ENCODE measurements at places on chromosomes 3 and 15.
A peak's percentile ranks its signal among the peaks of the same experiment; 100 is the strongest.

- DNase-seq, result no peak
These were observed 72.7 kb downstream of the TIPARP start for GRCh38 chr3:156747046-156747445.

DNA sequence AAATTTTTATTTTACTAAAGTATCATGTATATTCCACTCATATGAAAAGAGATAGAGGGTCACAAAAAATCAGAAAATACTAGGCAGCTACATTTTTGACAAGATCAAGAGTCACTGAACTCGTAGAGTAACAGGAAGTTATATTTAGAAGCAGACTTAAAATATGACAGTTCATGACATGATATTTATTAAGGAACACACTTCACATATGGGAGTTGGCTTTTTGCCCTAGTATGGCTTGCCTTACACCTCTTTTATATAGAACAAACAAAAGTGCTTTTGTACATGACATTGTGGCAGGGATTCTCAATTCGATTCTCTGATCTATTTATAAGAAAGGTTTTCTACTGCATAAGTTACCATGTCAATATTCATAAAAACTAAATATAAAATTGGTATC, 80.1 kb upstream of the GBE1 start:
- no peak for DNase-seq

- peak; percentile 29 for DNase-seq
These were observed 170.2 kb upstream of the TPRG1 start for GRCh38 chr3:189001559-189001958.

DNA sequence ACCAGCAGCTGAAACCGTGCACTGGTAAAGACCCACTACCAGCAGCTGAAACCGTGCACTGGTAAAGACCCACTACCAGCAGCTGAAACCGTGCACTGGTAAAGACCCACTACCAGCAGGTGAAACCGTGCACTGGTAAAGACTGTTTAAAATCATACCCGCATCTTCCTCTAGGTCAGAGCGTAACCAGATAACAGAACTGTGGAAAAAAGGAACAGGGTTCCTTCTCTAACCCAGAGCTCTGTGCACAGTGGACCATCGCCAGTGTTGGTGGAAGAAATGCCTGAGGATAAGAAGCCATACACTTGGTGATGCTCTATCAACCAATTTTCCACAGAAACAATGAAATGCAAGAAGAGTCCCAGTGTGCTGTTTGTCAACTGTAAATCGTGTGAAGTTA, 243.4 kb downstream of the NTRK3 start:
- no peak for DNase-seq

DNA sequence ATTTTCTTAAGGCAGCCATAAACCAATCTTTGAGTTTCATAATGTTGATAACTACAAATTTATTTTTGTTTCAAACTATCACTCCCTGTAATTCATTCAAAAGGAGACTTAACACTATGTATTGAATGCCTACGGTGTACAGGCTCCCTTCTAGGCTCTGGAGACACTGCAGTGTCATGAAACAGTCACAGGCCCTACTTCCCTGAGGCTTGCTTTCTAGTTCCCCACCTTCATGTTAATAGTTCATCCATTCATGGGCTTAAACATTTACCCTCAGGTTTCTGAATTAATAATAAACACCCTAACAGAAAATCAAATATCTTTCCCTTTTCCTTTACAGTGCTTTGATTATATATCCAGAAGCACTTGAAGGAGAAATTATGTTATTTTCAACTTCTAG, 168.7 kb downstream of the CHL1 start:
- DNase-seq, result no peak

GRCh38 chr3:98809557-98809956, 46.4 kb downstream of the ST3GAL6 start:
- DNase-seq, result no peak

DNA sequence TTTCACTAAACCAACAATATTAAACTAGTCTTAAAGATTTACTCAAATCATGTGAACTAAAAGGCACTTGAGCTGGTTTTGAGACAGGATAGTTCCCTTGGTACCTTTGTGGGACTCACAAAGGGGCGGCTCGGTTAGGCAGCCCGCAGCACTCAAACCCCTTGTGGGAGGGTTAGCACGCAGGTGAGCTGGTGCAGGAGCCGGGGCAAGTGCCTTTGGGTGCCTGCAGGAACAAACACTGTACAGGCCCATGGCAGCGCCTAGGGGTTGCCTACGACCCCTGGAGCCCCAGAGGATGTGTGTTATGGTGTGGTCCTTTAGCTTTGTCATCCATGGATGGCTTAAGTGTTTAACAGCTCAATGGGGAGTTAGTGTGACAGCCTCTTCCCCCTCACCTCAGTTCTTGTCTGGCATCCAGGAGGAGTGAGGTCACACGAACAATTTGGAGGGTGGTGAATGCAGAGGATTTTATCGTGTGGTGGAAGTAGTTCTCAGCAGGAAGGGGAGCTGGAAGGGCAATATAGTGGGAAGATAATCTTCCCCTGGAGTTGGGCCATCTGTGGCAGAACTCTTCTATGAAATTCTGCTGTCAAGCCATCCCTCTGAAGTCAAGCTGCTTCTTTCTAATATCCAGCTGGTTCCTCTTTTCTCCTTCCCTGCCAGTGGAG, 470.9 kb downstream of the RBMS3 start:
- DNase-seq, result no peak

- DNase-seq, result no peak
These were observed 492.6 kb downstream of the LPP start for GRCh38 chr3:188646592-188646991.

- no peak for DNase-seq
These were observed 3.2 kb downstream of the SEMA6D start for GRCh38 chr15:47720555-47720954.

GRCh38 chr3:194872669-194872977, 186.9 kb downstream of the FAM43A start:
- DNase-seq, result peak; percentile 64

- no peak for DNase-seq
These were observed 129.7 kb downstream of the NR2E3 start for GRCh38 chr15:71939981-71940588.

DNA sequence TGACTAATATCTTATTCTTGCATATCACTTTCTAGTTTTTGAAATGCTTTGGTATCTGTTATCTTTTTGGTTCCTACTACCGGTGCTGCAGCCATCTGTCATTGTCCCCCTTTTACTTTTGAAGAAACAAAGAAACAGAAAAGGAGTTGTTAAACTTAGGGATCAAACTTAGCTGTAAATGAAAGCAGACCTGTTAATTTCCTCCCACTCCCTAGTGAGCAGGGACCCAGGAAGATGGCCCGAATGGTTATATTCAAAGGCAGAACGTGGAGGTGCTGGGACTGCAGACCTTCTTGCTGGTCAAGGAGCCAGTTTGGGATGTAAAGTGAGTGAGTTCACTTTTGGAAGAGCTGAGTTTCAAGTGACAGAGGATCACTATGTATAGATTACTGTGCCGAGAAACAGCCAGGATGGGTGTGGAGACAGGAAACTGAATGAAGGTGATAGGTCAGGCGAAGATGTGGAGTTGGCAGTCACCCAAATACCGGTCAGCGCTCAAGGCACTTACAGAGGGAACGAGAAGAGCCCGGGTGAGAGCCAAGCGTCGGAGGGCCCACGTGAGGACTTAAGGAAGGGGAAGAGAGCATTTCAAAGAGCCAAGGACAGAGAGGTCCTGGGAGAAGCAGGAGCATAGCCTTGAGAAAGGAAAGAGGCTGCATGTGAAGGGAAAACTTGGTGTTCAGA, 20.1 kb downstream of the KBTBD8 start:
- no peak for DNase-seq

DNA sequence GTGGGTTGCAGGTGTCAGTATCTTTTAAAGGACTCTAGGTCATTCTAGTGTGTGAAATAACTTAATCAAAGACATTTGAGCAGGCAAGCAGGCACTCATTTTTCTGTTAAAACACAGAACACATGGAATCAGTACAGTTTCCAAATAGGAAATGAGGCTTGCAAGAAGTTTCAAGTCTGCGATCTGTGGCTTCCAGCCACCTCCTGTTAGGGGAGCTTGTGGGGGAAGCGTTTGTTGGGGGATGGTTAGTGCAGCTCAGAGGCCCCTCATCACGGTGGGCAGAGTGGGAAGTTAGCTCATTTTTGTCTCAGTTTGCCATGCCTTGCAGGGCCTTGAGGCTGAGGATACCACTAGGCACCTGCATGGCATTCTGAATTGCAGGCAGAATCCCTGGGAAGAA, 59.9 kb downstream of the SLC6A11 start:
- no peak for DNase-seq

GRCh38 chr3:115322901-115323300, 175.8 kb upstream of the ZBTB20 start:
- no peak for DNase-seq

DNA sequence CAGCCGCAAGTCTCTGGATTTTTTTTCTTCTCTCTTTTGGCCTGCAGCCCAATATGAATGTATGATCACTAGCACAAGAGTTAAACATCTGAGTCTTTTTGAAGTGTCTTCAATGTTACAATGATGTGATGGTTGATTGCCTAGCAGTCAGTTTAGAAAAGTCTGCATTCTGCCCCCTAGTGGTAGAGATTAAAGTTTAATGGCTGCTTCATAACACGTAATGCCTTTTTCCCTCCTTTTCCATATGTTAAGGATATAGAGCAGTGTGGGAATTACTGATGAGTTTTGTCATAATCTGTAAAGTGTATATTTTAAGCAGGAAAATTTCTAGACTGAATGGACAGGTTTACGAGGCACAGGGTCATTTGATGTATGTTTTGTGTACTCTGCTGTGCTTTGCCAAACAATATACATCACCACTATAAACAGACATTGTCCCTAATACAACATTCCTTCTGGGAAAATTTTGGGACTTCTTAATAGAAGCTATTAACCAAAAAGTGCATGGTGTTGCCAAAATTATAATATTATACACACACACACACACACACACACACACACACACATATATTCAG, 1038.5 kb upstream of the NR2F2 start:
- no peak for DNase-seq

DNA sequence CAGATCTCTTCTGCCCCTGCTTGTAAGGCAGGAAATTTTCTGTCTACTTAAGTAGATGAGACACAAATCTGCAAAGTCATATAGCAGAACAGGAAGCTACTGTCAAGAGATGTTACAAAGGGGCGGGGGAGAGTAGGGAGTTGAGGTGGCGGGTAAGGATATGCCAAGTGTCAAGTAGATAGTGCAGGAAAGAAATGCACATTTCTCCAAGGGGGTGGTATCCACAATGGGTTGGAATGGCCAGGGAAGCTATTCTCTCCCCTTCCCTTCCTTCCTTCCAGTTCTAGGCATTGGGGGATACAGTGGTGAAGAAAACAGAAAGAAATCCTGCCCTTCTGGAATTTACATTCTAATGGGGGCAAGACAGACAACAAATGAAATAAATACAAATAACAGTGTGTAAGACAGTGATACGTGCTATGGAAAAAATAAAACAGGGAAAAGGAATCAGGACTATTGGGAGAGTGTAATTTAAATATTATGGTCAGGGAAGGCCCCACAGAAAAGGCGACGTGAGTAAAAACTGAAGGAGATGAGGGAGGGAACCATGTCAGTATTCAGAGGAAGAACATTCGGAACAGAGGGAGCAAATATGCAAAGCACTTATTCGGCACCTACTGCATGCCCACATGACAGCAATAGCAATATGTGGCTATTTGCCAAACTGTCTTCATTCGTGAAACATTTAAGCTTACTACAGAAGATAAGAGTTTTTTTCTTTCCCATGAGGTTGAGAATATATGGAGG, 42.8 kb upstream of the RNU6-1 start:
- DNase-seq, result no peak

DNA sequence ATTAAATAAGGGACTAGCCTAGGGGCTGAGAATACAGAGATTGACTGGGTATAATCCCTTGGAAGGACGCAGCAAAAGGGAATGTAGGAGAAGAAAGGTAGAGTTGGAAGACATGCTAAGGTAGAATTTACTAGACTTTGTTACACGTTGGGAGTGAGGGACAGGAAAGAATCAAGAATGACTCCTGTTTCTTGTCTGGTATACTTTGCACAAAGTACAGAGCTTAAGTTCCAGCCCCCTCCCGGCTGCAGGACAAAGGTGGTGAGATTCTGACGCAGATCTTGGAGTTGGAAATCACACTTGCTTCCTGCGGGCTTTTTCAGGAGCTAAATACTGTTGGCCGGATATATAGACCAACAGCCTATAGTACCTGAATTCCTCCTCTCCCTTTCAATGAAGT, 895 bp downstream of the HYKK start:
- DNase-seq, result no peak

- no peak for DNase-seq
These were observed 2.4 kb upstream of the PIK3R4 start for GRCh38 chr3:130748981-130749380.

DNA sequence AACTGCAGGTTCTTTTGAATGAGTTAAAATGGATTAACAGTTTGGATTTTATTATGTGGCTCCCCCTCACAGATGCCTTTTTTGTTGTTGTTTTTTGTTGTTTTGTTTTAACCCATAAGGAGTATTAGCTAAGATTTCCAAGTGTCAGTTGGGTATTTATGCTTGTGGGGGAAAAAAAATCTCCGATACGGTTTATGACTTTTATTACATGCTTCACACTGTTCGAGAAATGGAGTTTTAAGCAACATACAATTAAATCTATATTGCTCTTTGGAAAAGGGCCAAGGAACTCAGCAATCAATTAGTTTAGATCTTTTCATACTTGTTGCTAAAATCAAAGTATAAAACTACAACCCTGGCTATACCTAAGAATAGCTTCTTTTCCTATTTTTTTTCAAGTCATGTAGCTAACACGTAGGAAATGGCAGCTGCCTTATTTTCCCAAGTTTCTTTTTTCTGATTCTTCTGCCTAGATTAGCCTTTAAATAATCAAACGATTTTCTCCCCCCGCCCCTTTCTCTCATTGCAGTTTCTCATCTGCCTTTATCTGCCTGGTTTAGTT, 16.0 kb downstream of the NR2F2 start:
- DNase-seq, result no peak

DNA sequence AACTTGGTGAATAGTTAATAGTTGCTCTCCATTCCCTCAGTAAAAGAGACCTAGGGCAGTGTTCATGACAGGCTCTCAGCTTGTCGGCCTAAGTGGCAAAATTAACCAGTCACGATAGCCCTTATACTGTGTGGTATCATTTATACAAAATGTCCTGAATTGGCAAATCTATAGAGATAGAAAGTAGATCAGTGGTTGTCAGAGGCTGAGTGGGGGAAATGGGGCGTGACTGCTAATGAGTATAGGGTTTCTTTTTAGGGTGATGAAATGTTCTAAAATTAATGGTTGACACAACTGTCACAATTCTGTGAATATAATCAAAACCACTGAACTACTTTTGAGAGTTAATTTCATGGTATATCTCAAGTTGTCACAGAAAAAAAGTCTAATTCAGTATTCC, 20.9 kb downstream of the ARIH1 start:
- no peak for DNase-seq

DNA sequence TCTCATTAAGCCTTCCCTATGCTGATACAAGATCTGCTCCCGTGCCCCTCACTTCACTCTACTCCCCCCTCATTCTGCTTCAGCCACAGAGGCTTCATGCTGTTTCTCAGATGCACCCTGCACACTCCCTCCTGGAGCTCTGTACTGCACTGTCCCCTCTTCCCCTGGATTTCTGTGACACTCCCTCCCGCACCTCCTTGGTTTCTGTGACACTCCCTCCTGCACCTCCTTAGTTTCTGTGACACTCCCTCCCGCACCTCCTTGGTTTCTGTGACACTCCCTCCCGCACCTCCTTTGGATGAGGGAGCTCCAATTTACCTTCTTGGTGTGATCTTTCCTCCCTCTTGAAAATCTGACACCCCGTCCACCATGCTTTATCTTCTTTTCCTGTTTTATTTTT, 28.2 kb downstream of the BDH1 start:
- DNase-seq, result no peak

All from AG04450 (cell line).